ENCODE measurements at places on chromosomes 6 and 20. TPM values are rescaled to one million over a fixed set of nuclear protein-coding genes. Genes with fewer than 3 reads are reported as not detected.

Gene MYB
- total RNA-seq = 1.3 TPM

Gene RAB32
- total RNA-seq = 5.7 TPM

Gene BMP2
- total RNA-seq = 3.5 TPM

Gene PPP1R3G
- 2.0 TPM for total RNA-seq

Gene KCNQ5
- 0.96 TPM for total RNA-seq

Gene BPIFA1
- not detected for total RNA-seq

Gene PHACTR1
- total RNA-seq = 1.6 TPM

Gene IL17A
- not detected for total RNA-seq

Gene TDRD6
- 0.08 TPM for total RNA-seq

Gene SLCO4A1
- total RNA-seq = 13.7 TPM

Gene TXLNB
- total RNA-seq = 0.24 TPM

Gene WFDC5
- total RNA-seq = 4.3 TPM

Gene MDFI
- total RNA-seq = 47.1 TPM
